ENCODE measurements at places on chromosomes 7 and 10.

DNA sequence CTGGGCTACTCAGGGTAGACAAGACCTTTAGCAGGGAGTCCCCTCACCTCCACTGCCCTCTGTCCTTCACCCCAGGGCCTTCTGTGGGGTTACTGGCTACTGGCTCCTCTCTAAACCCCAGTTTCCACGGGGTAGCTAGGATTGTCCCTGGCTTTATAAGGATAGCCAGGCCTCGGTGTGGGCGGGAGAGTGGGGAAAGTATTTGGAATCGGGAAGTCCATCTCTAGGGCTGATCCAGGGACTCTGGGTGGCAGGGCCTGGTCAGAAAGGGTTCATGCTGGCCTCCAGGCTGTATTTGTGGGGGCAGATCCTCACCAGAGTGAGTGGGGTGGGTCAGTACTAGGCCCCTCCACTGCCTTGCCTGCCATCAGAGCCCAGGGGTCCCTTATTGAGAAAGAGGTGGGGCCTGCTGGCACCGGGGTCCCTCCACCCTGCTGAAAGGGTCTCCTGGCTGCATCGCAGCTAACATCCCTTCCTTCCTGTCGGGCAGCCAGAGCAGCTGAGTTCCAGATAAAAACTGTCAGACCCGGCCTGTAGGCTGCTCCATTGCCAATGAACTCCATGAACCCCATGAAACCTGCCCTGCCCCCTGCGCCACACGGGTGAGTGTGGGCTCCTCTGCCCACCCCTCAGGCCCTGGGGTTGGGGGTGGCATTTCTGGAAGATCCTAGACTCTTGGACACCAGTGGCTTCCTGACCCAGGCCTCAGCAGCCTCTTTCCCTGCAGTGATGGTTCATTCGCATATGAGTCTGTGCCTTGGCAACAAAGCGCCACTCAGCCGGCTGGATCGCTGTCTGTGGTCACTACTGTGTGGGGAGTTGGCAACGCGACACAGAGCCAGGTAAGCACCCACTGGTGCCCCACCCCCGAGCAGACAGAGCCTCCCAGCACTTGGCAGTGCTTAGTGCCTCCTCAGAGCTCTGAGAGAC, 7.3 kb downstream of the ZMIZ2 start:
- DNase-seq: no peak

GRCh38 chr10:3720228-3721019, 64.6 kb downstream of the KLF6 start:
- no peak for DNase-seq

GRCh38 chr7:28993371-28993770, 35.2 kb upstream of the TRIL start:
- no peak for DNase-seq

- no peak for DNase-seq
Measured at GRCh38 chr7:21944616-21945453, 864 bp downstream of the CDCA7L start.

DNA sequence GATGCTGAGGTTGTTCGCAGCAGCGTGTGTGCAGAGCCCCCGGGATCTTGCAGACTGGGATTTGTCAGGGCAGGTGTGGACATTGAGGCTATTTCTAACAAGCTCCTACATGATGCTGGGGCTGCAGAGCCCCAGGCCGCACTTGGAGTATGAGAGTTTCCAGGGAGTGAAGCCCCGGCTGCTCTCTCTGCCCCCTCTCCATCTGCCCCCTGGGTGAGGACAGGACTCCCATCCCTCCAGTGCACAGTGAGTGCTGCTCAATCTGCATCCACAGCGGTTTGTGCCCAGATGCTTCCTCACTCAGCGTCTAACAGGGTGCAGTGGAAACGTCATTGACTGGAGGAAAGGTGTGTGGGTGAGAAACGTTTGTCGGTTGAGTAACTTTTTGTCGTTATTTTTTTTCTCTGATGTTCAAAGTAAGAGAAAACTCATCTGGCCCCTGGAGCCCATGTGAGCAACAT, 25.3 kb downstream of the IL2RA start:
- DNase-seq: no peak

GRCh38 chr10:122258136-122259074, 12.7 kb upstream of the BTBD16 start:
- no peak for DNase-seq

DNA sequence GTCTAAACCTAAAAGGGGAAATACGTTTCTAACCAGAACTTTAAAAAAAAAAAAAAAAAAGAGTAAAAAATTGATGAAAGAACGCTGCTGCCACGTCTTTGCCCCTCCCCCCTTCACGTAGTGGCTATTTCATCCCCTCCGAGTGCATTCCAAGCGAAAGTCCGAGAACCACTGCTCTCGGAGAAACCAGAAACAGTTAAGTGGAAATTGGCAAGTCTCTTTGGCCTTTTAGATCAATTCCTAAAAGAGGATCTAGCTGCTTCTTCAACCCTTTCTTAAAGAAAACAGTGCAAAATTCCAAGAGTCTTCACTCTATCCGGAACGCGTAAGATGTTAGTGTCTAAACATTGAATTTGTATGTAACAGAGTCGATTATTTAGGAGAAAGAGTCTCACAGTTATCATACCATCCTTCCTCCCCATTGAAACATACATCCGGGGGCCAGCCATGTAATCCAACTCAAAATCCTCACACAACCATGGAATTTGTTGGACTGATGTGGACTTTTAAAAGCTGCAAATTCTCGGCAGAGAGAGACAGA, 1.1 kb downstream of the P4HA1 start:
- DNase-seq: peak; percentile 45

DNA sequence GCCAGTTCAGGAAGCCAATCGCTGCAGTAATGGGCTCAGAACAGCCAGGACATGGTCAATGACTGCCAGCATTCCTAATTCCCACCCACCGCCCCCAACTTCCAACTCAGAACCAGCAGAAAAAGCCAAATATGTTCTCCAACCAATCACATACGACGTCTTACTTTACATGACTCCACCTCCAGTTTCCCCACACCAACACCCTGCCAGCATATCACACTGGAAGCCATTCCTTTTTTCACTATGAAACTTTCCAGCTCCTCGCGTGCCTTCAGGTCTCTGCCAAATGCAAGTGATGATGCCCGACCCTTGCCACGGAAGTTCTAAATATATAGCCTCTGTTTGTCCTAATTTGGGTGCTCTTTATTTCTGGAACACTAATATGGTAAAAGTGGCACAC, 12.5 kb downstream of the NPS start:
- no peak for DNase-seq

DNA sequence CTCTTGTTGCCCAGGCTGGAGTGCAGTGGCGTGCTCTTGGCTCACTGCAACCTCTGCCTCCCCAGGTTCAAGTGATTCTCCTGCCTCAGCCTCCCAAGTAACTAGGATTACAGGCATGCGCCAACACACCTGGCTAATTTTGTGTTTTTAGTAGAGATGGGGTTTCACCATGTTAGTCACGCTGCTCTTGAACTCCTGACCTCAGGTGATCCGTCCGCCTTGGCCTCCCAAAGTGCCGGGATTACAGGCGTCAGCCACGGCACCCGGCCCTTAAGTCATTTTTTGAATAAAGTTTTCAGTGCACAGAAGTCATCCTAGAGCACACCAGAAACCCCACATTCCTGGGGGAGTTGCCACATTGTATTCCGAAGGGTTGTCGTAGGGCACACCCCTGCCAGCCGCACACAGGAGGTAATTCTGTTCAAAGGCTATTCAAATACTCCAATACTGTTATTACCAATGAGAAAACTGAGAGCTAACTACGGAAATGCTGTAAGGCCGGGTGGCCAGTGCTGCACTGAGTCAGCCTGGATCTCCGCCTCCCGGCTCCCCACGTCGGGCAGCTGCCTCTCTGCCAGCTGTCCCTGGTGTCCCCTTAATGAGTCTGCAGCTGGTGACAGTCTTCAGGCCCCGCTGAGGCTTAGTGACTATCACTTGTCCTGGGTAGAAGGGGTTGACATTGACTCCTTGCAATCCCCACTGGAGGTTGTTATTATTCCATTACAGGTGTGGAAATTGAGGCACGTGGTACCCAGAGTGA, 8.6 kb upstream of the RFC2 start:
- DNase-seq: no peak

DNA sequence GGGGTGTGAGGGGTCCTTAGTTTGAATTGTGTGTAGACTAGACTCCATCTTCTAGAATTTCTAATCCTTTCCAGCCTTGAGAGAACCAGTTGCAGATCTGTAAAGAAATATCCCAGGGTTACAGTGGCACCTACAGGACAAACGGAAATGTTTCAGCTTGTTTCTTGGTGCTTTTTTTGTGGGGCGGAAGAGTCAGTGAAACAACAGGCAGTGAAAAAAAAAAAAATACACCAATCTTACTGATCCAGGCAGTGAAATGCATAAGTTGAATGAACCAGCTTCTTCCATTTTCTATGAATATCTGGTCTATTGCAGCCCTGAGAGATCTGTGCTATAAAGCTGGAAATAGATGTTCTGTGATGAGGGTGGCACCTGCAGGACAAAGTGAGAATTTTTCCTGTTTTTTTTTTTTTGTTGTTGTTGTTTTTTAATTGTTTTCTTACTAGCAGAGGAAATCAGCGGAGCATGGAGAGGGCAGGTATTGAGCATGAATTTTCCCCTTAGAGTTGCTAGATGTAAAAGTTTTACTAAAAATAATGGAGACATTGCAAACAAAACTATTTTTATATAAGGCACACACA, 81.9 kb upstream of the DYNC1I1 start:
- peak; percentile 27 for DNase-seq
